IPS DF 19.7 (cell line): ENCODE measurements at places on chromosomes 1 and 21.

GRCh38 chr1:197100677-197101076 is 33.6 kb upstream of the F13B start:
- no peak for DNase-seq

DNA sequence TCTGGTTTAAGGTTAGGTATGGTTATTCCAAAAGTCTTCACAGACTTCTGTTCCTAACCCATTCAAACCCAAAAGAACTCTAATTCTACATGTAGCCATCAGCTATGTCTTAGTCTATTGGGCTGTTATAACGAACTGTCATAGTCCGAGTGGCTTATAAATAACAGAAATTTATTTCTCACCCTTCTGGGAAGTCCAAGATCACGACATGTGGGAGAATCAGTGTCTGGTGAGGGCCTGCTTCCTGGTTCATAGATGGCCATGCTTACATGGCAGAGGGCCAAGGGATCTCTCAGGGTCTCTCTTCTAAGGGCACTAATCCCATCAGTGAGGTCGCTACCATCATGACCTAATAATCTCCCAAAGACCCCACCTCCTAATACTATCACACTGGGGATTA is 103.0 kb upstream of the PPP2R5A start:
- DNase-seq: no peak

DNA sequence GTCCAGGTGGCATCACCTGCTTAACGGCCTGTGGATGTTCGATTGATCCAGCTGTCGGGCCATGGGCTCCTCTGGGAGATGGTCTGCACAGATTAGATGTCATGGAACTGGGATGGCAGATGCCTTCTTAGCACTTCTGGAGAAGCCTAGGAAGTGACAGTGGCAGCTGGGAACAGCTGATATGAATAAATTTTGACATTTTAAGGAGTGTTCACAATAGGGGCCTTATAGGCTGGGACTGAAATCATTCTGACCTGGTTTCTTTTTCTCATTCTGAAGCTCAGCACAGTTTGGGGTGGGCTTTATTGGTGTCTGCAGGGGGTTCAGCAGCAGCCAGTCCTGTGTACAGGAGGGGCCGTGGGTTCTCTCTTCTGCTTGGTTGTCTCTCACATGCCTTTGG is 175.3 kb downstream of the CACNA1E start:
- no peak for DNase-seq

DNA sequence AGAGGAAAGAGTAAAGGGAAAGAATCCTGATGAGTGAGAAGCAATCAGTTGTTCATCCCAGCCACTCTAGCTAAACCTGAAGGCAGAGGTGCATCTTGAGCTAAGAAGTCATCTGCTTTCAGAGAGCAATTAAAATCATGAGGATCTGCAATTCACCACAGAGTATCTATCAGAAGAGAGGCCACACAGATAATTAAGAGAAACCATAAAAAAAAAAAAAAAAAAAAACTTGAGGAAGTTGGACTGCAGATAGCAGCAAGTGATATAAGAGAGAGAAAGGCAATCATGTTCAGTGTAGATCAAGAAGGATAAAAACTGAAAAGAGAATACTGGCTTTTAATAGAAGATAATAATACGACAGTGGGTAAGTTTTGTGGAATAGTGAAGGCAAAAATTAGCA is 17.7 kb downstream of the FOXJ3 start:
- no peak for DNase-seq

- peak; percentile 50 for DNase-seq
Observed at GRCh38 chr1:181918880-181919525, 142.5 kb downstream of the ZNF648 start.

DNA sequence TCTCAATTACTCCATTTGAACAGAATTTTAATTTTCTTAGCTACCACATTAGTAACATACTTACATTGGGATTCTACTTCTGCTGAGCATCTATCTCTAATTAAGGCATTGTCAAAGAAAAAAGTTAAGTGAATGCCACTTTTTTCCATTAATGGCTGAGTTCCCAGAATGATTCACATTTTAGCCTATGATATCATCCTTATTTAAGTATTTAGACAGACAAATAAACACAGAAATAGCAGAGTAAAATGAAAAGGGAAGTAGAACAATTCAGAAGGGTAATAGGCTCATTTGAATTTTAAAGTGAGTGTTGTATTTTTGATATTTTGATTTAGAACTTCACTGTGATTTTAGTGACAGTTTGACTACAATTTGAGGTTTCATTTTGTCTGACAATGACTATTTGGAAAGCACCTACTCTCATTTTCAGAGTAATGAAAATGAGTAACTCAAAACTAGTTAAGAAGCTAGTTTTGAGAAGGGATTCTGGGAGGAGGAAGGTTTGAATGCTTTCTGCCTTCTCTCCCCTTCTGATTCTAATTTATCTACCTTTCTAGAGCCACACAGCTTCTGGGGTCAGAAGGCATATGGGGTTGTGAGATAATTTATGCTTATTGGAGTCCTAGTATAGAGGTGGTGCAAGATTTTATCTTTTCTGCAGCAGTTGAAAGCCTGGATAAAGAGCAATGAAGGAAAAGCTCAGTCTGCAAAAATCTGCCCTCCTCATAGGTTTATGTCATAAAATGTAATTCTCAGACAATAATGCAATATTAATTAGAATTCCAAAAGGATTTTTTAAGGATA is 15.5 kb downstream of the LYPLAL1 start:
- no peak for DNase-seq

DNA sequence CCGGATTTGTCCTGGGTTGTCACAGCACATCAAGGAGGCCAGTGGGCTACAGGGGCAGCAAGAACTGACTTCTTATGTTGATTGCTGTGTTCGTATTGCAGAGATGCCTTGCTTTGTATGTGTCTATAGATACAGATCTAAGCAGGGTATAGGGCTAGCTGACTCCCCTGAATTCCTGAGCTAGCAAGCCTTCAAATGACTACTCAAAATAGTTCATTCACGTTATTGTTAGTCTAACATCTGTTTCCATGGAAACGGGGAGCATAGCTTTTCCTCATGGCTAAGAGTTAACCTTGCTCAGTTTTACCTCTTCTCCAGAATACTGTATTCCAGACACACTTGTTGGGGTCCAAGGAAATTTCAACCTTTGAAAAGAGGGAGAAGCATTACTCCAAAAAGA is 24.1 kb downstream of the TRIM45 start:
- DNase-seq: no peak

DNA sequence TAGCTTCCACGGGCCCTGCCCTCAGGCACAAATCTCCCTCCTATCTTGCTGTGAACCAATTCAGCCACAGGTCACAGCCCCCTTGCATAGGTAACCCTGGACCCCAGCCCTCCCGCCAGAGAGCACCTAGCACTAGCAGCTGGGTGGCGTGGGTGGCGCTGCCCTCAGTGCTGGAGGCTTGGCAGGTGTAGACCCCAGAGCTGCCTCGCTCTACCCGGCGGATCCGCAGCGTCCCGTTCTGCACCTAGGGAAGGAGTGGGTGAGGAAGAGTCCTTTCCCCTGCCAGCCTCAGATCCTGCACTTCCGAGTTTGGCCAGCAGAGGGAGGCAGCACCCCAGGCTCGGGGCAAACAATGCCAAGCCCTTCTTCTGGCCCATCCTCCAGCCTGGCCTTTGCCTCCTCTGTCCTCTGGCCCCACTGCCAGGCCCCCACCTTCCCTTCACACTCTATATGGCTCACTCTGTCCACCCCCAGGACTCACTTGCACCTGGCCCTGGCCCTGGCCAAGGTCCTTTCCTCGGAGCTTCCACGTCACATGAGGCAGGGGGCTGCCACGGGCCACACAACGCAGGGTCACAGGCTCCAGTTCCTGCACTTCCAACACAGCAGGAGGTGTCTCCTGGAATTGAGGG is 9.0 kb downstream of the IGSF9 start:
- no peak for DNase-seq

DNA sequence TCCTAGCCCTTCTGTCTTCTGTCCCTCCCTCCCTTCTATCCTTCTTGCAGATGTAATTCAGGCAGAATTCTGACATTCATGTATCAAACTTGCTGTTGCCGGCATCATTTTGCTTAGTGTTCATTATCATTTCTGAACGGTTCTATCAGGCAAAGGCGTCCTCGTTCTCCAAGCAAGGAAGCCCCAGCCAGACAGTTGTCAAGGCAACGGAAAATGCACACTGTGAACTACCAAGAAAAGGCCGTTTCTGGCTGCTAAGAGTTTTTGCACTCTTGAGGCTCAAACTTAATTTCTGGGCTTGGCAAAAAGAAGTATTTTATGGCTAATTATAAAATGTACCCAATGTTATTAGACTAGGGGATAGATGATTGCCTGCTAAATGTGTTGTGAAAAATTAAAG is 164.7 kb upstream of the KCNJ15 start:
- no peak for DNase-seq

GRCh38 chr1:207029701-207030521 is 2.6 kb downstream of the C1orf116 start:
- DNase-seq: no peak

DNA sequence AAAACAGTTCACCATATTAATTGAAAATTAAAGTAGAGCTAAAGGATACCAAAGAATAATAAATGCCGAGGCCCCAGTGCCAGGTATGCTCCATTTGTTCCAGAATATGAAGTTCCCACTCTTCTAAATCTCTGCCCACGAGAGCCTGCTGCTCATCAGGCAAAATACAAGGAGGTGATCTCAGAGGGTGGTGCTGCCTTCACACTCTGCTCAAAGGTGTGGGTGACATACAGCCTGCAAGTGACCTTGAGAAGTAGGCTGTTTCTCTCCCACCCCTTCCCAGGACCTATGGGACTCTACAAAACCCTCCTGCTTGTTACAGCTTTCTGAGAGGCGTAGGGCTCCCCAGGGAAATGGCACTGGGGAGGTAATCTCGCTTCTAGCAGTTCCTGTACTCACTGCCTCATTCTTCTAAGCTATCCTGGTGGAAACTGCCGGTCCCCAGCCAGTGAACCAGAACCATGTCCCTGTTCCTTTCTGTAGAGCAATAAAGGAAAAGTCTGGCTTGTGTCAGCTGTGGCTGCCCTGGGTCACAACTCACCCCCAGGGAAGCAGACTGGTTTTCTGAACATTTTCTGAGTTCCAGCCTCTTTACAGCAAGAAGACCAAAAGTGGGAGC is 26.9 kb upstream of the DPT start:
- no peak for DNase-seq

DNA sequence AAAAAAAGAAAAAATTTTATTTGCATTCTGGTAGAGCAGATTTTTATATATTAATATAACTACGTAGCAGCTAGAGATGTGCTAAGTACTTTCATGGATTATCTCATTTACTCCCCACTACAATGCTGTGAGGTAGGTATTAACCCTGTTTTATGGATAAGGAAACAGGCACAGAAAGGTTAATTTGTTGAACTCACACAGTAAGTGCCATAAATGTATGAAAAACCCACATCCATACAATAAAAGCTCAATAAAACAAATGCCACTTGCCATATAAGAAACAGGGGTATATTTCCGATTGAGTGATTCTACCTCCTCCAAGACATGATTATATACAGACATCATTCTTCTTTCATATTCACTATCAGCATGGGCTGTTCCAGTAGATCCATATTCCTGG is 83.1 kb downstream of the INTS7 start:
- DNase-seq: no peak

DNA sequence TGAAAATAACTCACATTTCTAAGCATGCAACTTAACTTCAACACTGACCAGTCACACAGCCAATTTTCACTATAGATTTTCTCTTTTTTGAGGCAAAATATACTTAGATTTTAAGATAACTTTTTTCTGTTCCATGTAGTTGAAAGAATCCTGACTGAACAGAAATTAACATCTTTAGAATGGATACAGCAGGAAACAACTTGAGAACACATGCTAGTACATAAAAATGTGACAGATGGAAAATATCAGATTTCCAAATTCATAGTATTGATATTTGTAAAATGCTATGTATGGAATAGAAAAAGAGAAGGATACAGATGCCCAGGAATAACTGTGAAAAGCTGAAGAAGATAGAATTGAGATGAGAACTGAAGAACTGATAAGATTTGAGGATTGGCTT is 1270.6 kb downstream of the KCNT2 start:
- no peak for DNase-seq

DNA sequence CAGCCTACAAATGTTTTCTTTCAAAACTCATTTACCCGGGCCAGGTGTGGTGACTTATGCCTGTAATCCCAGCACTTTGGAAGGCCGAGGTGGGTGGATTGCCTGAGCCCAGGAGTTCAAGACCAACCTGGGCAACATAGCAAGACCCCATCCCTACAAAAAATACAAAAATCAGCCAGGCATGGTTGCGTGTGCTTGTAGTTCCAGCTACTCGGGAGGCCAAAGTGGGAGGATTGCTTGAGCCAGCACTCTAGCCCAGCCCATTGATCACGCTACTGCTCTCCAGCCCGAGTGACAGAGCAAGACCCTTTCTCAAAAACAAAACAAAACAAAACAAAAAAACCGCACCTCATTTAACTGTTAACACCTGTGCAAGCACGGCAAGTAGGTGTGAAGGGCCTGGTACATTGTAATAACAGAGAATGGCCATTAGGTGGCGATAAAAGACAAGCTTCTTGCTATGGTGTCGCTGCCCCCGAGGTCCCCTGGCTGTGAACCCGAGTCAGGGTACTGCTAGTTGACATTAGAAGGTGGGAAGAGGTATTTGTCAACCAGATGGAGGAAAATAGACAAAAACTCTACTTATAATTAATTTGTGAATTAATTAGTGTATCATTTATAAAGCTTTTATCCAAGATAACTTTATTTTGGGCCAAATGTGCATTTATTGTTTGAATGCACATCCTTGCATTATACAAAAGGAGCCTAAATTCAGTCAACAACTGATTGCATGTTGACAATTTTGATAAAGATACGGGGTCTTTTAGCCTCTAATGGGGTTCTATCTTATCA is 66.5 kb downstream of the SH3BGR start:
- DNase-seq: peak; percentile 70

DNA sequence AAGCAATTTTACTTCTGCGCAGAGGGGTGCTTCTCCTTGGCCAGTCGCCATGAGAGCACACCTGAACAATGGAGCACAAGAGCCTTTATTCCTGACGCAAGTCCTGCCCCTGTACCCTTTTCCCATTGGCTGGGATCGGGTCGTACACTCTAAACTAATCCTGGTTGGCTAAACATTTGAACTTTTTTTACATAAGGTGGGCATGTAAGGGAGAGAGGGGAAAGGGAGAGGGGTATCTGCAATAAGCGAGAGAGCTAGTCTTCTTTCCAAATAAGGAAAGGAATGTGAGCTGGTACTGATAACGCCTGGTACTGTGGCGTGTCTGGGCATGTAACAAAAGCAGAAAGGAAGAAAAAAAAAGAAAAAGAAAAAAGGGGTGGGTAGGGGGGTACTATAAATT is 21.8 kb downstream of the MFSD2A start:
- peak; percentile 86 for DNase-seq

- DNase-seq: no peak
Observed at GRCh38 chr1:197305925-197306324, 37.9 kb downstream of the CRB1 start.

DNA sequence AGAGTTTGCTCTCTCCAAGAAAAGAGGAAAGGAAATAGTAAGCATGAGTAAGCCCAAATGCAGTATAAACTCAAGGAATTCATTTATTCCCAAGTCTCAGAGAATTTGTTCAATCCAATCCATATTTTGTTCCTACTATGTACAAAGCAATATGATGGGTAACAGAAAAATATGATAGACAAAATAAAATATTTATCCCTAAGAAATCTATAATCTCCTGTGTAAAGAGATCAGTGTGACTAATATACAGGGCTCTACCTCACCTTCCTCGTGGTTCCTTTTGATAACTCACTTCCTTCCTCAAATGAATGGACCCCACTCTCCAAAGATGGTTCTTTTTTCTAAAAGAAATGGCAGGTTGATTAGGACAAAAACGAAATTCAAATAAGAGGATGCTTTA is 7.6 kb downstream of the CLSPN start:
- DNase-seq: no peak
